SK-N-SH (cell line): ENCODE measurements at places on chromosomes 16 and 17. TPM values are rescaled to one million over a fixed set of nuclear protein-coding genes. Genes with fewer than 3 reads are reported as not detected.

Gene ACSM2A
- not detected in 2 replicates for polyA plus RNA-seq

DNA sequence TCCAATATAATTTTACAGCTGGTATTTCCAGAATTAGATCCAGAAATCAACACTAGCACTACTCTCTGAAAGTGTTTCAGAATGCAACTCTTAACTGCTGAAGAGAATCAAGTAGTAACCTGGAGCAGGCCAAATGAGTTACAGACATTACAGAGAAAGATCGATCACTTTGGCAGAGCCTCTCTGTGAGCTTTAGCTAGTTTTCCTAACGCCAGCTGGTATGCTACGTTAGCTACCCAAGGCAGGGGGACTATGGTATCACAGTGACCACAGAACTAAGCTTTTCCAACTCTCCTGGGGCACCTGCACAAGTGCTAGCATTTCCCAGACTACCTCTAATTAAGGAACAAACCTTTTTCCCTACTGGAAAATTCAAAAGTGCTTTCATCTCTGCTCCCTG, 30.4 kb downstream of the TRAF4 start:
- no peak for DNase-seq
- H3K36me3 ChIP-seq, result peaks cover 8% of the 10 kb centered on the region
- no peaks in the 10 kb centered on the region for H3K4me1 ChIP-seq
- H3K27me3 ChIP-seq, result no peaks in the 10 kb centered on the region
- H3K27ac ChIP-seq, result no peak overlapping the region

DNA sequence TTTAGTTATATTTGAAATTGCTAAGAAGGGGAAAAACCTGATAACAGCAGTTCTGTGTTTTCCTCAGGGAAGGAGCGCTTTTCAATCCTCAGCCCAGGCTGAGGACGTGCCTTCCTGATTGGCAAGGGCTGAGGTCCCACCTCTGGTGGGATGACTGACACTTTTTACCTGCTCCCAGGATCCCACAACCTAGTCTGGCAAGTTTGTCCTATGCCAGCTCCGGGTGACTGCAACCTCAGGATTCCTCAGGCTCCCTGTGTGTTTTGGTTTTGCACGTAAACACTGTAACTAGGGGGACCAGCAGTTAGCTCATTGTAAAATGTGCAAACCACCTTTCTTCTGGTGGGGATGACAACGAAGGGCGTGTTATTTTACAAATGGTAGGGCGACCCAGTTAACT, 7.5 kb downstream of the MARCHF10 start:
- no peaks in the 10 kb centered on the region for H3K36me3 ChIP-seq
- H3K27me3 ChIP-seq, result no peaks in the 10 kb centered on the region
- H3K4me1 ChIP-seq, result no peaks in the 10 kb centered on the region
- DNase-seq, result no peak

- H3K27ac ChIP-seq, result no peak overlapping the region
- H3K4me1 ChIP-seq, result no peaks in the 10 kb centered on the region
- no peaks in the 10 kb centered on the region for H3K36me3 ChIP-seq
- H3K4me3 ChIP-seq, result no peak overlapping the region
These were observed 2.7 kb upstream of the PRM1 start for GRCh38 chr16:11283820-11284248.

DNA sequence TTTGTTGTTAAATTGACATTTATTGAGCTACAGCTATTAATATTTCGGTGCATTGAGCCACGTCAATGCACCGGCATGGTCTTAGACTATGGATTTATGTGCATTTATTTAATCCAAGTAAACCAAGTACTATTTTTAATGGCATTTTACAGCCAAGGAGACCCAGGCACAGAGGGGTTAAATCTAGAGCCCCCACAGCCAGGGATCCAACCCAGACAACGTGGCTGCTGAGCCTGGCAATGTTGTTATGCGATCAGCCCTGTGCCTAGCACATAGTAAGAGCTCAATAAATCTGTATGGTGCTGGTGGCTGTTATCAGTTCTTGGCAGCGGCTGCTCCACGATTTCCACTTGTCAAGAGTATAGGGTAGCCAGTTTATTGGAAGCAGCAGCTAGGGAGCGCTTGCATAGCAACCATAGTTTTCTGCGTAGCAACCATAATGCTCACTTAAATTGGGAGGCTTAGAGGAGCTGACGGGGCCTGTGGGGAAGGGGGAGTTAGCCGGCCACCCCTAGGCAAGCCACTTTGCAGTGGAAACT, 541 bp upstream of the RBBP6 start:
- peaks cover 8% of the 10 kb centered on the region for H3K36me3 ChIP-seq
- H3K27ac ChIP-seq, result peak overlapping the region; percentile 95
- H3K4me1 ChIP-seq, result peaks cover 8% of the 10 kb centered on the region
- H3K4me3 ChIP-seq, result peak overlapping the region; percentile 97
- H3K27me3 ChIP-seq, result no peaks in the 10 kb centered on the region

- no peak overlapping the region for H3K4me3 ChIP-seq
- no peaks in the 10 kb centered on the region for H3K4me1 ChIP-seq
- no peaks in the 10 kb centered on the region for H3K27me3 ChIP-seq
- H3K36me3 ChIP-seq, result peaks cover 53% of the 10 kb centered on the region; the same call in 1 of the 2 replicates
- no peak overlapping the region for H3K27ac ChIP-seq
- DNase-seq, result no peak
These were observed 13.8 kb upstream of the MC1R start for GRCh38 chr16:89904606-89905510.

DNA sequence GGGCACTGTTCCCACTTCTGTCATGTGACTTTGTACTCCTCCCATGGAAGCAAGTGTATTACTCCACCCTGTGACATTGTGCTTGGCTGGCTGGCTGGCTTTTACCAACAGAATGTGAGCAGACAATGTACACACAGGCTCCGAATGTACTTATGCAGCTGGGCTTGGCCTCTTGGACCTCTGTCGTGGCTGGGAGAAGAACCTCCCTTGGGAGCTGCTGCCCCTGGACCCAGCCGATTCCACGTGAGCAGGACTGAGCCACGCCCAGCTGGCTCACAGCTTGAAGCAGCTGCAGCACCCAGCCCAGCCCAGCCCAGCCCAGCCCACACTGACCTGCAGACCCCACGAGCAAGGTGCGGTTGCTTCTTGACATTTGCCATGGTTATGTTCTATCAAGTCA, 177.5 kb downstream of the RBFOX3 start:
- no peak overlapping the region for H3K4me3 ChIP-seq
- H3K27ac ChIP-seq, result no peak overlapping the region
- H3K27me3 ChIP-seq, result no peaks in the 10 kb centered on the region
- H3K4me1 ChIP-seq, result no peaks in the 10 kb centered on the region
- DNase-seq, result no peak
- H3K36me3 ChIP-seq, result no peaks in the 10 kb centered on the region

DNA sequence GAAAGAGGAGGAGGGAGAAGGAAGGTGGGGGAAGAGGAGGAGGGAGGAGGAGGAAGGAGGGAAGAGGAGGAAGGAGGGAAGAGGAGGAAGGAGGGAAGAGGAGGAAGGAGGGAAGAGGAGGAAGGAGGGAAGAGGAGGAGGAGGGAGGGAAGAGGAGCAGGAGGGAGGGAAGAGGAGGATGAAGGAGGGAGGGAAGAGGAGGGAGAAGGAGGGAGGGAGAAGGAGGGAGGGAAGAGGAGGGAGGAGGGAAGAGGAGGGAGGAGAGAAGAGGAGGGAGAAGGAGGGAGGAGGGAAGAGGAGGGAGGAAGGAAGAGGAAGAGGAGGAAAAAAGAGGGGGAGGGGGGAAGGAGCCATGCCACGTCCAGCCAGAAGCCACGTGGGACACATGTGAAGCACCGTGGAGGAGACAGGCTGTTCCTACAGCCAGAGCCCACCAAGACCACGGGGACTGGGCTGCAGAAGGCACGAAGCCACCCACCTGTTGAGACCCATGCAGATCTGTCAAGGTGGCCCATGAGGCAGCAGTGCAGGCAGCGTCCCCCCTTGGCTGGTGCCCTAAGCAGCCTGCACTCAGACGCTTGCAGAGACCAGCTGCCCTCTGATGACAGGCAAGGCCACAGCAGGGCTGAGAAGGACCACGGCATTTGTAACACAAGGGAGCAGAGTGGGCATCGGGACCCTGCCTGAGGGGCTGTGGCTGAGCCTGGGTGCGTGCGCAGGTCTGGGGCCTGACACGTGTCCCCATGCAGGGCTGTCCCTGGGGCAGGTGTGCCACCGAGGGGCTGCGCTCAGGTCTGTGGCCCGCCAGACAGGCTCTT, 10.3 kb downstream of the NDUFAF8 start:
- peaks cover 42% of the 10 kb centered on the region; the same call in 1 of the 2 replicates for H3K4me1 ChIP-seq
- DNase-seq, result no peak
- no peak overlapping the region; the same call in 1 of the 2 replicates for H3K27ac ChIP-seq

GRCh38 chr16:85751698-85752501, 1.0 kb upstream of the C16orf74 start:
- no peaks in the 10 kb centered on the region for H3K27me3 ChIP-seq
- DNase-seq, result no peak
- peaks cover 14% of the 10 kb centered on the region; the same call in 1 of the 2 replicates for H3K4me1 ChIP-seq

Gene SLFN13
- under 0.01 TPM in 1 of 2 replicates, not detected in the other for polyA plus RNA-seq

GRCh38 chr17:28046034-28046825, 3.8 kb downstream of the NLK start:
- no peak overlapping the region for H3K4me3 ChIP-seq
- no peak overlapping the region for H3K27ac ChIP-seq
- peaks cover 5% of the 10 kb centered on the region for H3K36me3 ChIP-seq
- no peak for DNase-seq
- peaks cover 6% of the 10 kb centered on the region; the same call in 1 of the 2 replicates for H3K4me1 ChIP-seq

DNA sequence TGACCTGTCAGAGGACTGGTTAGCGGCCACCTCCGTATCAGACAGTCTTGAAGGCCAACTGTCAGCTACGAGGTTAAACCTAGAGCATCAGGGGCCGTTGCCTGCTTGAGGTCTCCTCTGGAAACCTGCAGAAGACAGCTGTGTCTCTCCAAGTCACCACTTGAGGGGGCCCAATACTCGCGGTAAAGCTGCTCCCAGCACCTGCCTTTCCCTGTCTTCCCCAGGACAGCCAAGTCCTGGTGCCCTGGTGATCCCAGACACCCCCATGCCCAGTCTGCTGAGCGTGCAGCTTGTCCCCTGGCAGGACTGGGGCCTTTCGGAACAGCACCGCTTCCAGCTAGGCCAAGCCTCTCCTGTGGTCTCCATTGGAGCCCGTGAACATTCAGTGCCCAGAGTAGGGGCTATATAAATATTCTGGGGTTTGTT, 80.1 kb downstream of the DNAH17 start:
- H3K4me1 ChIP-seq, result peaks cover 23% of the 10 kb centered on the region; the same call in 1 of the 2 replicates
- H3K36me3 ChIP-seq, result no peaks in the 10 kb centered on the region
- H3K27ac ChIP-seq, result no peak overlapping the region
- peak; percentile 96 for DNase-seq
- no peaks in the 10 kb centered on the region for H3K27me3 ChIP-seq

GRCh38 chr16:68091380-68092261, 6.5 kb downstream of the NFATC3 start:
- H3K27me3 ChIP-seq, result no peaks in the 10 kb centered on the region
- no peak for DNase-seq
- H3K4me1 ChIP-seq, result peaks cover 12% of the 10 kb centered on the region

Gene UMOD
- not detected in 2 replicates for polyA plus RNA-seq

DNA sequence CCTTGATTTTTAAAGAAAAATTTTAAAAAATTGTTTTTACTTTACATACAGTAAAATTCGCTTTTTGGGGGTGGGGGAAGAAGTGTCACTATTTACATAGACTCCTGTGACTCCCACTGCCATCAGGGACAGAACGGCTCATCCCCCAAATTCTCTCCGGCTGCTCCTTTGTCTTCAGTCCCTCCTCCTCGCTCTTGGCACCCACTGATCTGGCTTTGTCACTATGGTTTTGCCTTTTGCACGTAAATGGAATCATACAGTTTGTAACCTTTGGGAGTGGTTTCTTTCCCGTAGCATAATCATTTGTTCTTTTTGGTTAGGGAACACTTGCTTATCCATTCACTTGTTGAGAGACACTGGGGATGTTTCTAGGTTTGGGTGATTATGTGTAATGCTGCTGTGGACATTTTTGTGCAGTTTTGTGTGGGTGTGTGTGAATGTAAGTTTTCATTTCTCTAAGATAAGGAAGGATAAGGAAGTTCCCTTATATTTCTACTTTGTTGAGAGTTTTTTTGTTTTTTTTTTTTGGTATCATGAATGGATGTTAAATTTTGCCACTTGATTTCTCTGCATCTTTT, 27.4 kb downstream of the RAB11FIP4 start:
- H3K36me3 ChIP-seq, result no peaks in the 10 kb centered on the region
- H3K27me3 ChIP-seq, result no peaks in the 10 kb centered on the region
- no peak overlapping the region for H3K4me3 ChIP-seq
- H3K4me1 ChIP-seq, result no peaks in the 10 kb centered on the region

- H3K27ac ChIP-seq, result no peak overlapping the region
- peaks cover 18% of the 10 kb centered on the region; the same call in 1 of the 2 replicates for H3K4me1 ChIP-seq
- no peaks in the 10 kb centered on the region for H3K27me3 ChIP-seq
- H3K4me3 ChIP-seq, result no peak overlapping the region
- no peak for DNase-seq
These were observed 11.6 kb upstream of the RAI1 start for GRCh38 chr17:17669580-17670235.

Gene CDT1
- 3.1 and 6.1 TPM in 2 replicates for polyA plus RNA-seq

GRCh38 chr17:37647856-37648255, 4.6 kb upstream of the DDX52 start:
- no peak for DNase-seq
- H3K27ac ChIP-seq, result no peak overlapping the region
- no peak overlapping the region for H3K4me3 ChIP-seq
- H3K36me3 ChIP-seq, result no peaks in the 10 kb centered on the region

Gene SLC6A2
- 3.3 and 12.7 TPM in 2 replicates for polyA plus RNA-seq

Gene PEX12
- polyA plus RNA-seq, result 4.3 and 5.4 TPM in 2 replicates

- peak overlapping the region; percentile 58; the same call in 1 of the 2 replicates for H3K27ac ChIP-seq
- H3K27me3 ChIP-seq, result no peaks in the 10 kb centered on the region
- peaks cover 23% of the 10 kb centered on the region for H3K36me3 ChIP-seq
These were observed 558 bp downstream of the PEX12 start for GRCh38 chr17:35577830-35578196.

Gene SECTM1
- polyA plus RNA-seq, result 2.1 and 3.8 TPM in 2 replicates

Gene HCRT
- not detected in 2 replicates for polyA plus RNA-seq

- H3K36me3 ChIP-seq, result no peaks in the 10 kb centered on the region
- DNase-seq, result no peak
- H3K4me1 ChIP-seq, result no peaks in the 10 kb centered on the region
- H3K4me3 ChIP-seq, result no peak overlapping the region
- no peak overlapping the region for H3K27ac ChIP-seq
These were observed 40.8 kb downstream of the CDH3 start for GRCh38 chr16:68685685-68686478.

GRCh38 chr17:82086941-82087906, 10.8 kb downstream of the FASN start:
- peaks cover 24% of the 10 kb centered on the region for H3K36me3 ChIP-seq
- no peak overlapping the region for H3K4me3 ChIP-seq
- H3K4me1 ChIP-seq, result no peaks in the 10 kb centered on the region
- no peak overlapping the region for H3K27ac ChIP-seq

- H3K27ac ChIP-seq, result no peak overlapping the region
- DNase-seq, result peak; percentile 48
- no peak overlapping the region for H3K4me3 ChIP-seq
These were observed 341.7 kb downstream of the C16orf95 start for GRCh38 chr16:86975445-86975844.
